Activated T-helper 1 cell treated with anti-CD3 and anti-CD28 coated beads, Interleukin-2, amount 50 U/mL, for 16 hours (primary cell): ENCODE measurements at places on chromosomes 7 and 10.

GRCh38 chr10:3605882-3606281, 179.1 kb downstream of the KLF6 start:
- no peak for DNase-seq

- no peak for DNase-seq
Observed at GRCh38 chr10:126561294-126561920, 109.1 kb downstream of the C10orf90 start.

GRCh38 chr10:133117688-133118071, 30.0 kb downstream of the ADGRA1 start:
- no peak for DNase-seq

DNA sequence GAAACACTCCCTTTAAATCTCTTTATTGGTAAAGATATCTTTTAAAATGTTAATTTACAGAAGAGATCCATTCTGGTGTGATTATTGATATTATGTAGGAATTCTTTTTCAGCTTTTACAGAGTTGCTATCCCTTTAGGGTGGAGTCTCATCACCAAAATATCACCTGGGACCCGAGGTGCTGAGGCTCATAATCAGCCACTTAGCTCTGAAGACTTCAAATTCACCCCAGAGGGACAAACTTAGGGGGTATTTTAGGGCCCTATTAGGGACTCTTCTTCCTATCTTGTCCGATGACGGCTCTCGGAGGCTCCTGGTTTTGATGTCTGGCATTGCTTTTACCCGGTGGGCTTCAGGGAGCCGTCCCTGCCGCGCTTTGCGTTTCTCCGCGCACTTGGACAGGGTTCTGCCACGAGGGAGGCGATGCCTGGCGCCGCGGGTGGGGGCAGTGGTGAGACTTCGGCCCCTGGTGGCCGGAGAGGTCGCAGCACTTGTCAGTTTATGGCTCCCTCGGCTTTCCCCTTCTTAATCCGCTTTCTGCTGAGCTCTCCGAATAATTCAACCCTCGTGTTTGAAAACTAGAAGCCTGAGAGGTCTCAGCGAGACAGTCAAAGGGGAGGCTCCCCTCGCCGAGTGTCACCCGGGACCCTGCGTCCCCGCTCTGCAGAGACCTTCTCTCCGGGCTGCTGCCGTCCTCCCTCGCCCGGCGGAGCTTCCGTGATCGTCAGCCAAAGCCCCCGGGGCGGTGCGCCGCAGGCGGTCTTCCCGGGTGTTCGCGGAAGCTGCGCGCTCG, 27.8 kb downstream of the RBM20 start:
- peak; percentile 58 for DNase-seq

GRCh38 chr7:41796331-41796730, 93.4 kb upstream of the INHBA start:
- no peak for DNase-seq

- DNase-seq = no peak
Observed at GRCh38 chr7:118059209-118059608, 124.8 kb upstream of the LSM8 start.

- DNase-seq = no peak
Observed at GRCh38 chr10:130138479-130138866, 2.3 kb downstream of the GLRX3 start.

- DNase-seq = no peak
Observed at GRCh38 chr10:45136256-45136655, 135.5 kb downstream of the ZNF22 start.

DNA sequence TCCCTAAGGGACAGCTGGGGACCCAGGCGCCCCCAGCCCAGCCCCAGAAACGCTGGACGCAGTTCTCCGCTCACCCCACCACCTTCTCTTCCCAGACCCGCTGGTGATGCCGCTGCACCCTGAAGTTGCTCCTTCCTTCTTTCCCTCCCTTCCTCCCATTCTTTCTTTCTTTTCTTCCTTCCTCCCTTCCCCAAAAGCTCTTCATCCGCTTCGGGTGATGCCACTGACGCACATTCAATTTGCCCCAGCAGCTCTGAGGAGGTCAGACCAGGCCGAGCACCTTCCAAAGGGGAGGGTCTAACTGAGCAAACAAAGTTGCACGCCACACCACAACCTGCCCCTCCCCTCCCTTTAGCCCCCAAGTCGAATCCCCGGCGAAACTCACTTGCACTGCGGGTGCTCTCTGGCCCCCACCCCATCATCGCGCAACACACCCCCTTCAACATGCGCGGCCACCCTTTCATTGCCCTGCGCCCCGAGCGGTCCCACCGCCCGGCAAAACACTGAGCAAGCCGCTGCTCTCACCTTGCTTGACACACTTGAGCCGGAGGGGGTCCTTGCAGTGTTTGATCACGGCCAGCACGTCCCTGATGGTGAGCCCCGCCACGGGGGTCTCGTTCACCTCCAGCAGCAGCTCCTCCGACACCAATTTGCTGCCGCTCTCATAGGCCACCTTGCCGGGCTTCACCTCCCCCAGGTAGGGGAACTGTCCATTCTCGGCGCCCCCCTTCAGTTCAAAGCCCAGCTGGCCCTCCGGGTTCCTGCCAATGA, 787 bp downstream of the MAGI2 start:
- no peak for DNase-seq

DNA sequence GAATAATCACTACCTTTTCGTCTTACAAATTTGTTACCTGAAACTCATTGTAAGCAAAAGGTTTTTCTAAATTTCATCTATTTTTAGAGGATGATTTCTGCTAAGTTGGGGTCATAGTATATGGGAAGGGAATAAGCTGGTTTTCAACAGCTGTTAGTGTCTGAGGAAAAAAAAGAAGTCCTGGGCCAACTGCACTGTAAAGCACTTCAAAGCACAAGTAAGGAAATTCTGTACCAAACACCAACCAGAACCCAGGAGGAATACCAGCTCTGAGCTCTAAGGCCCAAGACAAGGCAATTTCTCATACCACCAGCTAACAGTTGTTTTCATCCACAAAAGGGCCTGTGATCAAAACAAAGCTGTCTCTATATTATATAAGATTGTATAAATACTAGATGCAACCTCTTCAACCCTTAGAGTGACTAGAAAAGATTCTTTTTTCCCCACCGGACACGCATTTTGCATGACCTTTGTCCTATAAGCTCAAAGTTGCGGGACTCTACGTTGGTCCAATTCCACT, 6.1 kb upstream of the MEOX2 start:
- DNase-seq = no peak

GRCh38 chr7:30929686-30930085, 18.0 kb downstream of the AQP1 start:
- DNase-seq = no peak

DNA sequence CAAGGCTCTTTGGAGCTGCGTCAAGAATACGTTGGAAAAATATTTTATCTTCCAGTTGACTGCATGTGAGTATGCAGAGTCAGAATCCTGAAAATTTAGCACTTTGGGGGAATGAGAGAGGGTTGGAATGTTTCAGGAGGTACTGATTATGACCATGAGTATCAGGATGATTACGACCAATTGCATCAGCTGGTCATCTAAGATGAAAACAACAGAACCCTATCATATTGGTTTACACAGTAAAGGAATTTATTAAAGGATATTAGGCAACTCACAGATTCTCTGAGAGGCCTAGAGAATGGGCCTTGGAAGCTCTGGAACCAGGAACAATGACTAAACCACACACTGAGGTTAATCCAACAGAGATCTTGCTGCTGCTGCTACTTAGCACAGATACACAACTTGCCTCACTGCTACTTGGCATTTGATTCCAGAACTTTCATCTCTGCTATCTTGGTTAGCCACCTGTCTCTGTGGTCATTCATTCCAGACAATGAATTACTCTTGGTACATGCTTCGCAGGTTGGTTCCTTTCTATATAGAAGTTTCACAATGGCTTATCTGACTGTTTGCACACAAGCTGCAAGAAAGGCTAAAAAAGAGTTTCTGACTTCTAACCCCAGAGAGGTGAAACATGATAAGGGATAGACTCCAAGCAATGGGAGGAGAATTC, 68.0 kb upstream of the CTTNBP2 start:
- no peak for DNase-seq

DNA sequence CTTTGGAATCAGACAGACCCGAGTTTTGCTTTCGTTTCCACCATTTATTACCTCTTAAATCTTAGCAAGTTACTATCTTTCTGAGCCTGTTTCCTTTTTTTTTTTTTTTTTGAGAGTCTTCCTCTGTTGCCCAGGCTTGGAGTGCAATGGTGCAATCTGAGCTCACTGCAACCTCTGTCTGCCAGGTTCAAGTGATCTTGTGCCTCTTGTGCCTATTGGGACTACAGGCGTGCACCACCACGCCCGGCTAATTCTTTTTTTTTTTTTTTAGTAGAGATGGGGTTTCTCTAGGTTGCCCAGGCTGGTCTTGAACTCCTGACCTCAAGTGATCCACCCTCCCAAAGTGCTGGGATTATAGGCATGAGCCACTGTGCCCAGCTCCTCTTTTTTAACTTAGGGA, 79.5 kb upstream of the LRRC17 start:
- DNase-seq = no peak

DNA sequence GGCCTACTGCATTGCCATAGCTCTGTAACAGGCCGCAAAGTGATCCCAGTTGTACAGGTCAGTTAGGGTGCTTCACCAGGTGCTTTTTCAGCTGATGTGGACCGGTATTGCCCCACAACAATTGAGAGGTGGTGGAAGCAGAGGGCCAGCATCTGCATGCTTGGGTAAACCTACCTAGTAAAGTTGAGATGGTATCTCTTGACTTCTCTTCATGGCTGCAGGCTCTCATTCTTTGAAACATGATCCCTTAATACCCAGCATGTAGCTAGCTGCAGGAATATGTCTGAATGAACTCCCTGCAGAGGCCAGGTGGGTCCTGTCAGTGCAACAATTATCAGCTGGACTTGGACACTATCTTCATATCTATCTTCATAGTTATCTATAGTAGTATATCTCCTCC, 60.7 kb upstream of the CCDC6 start:
- DNase-seq = no peak

DNA sequence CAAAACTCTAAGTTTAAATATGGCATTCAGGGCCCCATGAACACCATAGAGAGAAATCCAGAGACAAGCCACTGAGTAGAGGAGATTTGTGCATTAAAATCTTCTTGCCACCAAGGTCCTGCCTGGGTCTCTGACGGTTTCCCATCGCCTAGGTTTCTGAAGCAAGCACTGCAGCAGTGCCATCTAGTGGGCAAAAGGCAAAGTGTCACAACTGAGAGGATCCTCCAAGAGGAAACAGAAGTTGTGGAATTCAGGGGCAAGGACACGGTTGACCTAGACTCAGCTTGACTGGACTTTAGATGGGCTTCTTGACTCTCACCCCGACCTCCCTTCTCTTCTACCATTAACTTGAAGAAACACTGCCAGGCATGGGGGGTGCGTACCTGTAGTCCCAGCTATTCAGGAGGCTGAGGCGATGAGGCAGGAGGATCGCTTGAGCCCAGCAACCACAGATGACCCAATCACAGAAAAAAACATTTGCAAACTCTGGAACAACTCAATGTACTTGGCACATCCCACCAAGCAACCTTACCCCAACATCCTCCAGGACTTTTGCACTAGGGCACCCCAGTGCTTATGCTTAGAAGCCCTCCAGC, 604.1 kb downstream of the GALNT17 start:
- DNase-seq = no peak

GRCh38 chr7:41116817-41117216, 586.1 kb downstream of the INHBA start:
- DNase-seq = no peak

GRCh38 chr10:6473430-6473829, 106.6 kb downstream of the PRKCQ start:
- DNase-seq = peak; percentile 22

DNA sequence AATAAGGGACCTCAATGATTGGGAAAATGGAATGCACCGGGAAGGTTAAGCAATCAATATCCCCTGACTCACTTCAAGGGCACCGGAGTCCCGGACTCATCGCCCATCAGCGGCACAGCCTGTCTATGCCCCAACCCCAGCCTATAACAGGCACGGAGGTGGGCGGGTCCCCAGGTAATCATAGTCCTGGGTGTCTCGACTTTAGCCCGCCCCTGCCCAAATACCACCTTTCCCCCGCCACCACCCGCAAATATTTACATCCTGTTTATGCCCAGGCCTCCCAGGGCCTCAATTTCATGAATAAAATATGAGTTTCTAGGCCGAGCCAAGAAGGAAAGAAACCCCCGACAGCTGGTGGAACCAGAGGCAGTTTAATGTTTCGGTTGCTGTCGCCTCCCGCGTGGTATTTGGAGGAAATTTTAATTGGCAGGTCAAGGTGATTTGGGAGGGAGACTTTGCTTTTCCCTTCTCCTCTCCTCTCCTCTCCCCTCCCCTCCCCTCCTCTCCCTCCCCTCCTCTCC, 15.6 kb upstream of the RFC2 start:
- DNase-seq = no peak

DNA sequence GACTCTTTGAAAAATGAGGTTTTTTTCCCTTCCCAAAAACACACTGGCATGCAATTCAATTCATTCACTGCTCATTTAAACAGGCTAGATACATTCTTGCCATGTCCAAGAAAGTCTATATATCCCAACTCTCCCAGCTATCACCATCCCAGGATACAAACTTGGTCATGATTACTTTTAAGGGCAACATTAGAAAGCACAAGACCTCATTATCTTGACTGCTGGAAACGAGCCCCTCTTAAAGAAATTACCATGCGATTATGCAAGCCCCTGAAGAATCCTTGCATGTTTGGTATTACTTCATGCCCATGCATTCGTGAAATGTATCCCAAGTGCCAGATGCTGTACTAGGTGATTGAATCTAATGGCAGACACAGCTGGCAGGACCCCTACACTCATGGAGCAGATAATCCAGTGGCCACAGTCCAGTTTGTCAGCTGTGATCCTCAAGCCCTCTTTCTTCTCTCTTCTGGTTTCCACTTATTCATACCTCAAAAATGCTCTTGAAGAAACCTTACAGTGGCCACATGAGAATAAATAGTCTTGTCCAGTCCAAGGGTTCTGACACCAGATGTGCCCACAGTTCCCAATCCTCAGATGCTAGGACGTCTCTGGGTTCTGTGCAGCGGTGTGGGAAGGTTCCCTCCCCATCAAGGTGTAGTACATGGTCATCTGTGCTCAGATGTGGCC, 103.7 kb upstream of the HABP2 start:
- DNase-seq = no peak

DNA sequence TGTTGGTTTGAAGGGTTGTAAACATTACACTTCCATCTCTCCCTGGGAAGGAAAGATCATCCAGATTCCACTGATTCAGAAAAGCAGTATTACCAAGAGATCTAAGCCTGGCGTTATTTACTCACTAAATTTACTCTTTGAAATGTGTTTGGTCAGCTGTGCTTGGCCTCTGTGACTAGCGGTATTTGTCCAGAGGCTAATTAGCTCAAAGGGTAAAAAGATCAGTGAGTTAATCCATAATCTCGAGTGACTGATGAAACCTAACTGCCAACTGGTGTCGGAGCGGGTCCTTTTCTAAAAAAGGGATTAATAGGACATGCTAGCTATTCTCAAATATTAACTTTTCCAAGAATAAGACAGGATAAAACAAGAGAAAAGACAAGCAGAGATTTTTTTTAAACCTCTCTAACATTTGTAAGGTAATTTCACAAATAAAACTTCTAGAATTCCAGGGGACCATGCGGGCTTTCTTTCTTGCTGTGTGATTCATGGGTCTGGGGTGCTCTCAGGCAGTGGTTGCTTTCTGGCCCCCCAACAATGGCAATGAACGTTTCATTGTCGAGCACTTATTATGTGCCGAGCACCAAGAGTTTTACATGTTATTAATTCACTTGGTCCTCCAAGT, 247.3 kb upstream of the AOAH start:
- no peak for DNase-seq

GRCh38 chr7:105782391-105783042, 93.9 kb downstream of the ATXN7L1 start:
- no peak for DNase-seq

GRCh38 chr7:119256001-119256400, 1017.0 kb upstream of the KCND2 start:
- no peak for DNase-seq

GRCh38 chr7:55053651-55054571, 35.1 kb downstream of the EGFR start:
- no peak for DNase-seq
